ENCODE measurements at places on chromosomes 1 and 21.
A peak's percentile ranks its signal among the peaks of the same experiment; 100 is the strongest.

DNA sequence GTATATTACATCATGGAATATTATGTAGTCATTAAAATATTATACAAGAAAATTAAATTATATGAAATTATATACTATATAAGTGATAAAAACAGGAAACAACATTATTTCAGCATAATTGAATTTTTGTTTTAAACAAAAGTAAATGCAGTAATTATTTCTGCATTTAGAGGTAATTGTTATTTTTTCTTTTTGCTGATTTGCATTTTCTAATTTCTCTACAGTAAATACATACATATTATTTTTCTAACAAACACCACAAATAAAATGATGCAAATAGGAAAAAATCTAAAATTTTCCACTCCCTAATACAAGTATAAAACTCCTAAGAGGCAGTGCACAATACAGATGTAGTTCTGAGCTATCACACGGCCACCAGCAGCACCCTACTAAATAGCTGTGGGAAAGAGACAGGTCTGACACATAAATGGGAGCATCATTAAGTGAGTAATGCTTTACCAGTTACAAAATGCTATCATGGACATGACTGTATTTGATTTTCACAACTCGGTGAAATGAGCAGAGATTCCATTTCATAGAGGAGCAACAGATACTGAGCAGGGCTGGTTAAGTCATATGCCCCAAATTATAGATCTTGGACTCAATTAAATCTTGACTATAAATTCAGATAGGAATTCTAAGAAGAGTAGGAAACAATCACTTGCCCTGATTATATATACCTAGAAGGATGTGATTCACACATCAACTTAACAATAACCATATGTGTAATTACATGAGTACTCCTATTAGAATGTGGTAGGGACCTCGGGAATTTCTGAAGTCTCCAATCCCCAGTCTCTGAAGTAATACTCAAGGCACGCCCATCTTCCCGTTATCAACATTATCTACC is 49.0 kb downstream of the NRIP1 start:
- no peak for DNase-seq

GRCh38 chr1:197144570-197145325 is 1.7 kb downstream of the ASPM start:
- no peak for DNase-seq

DNA sequence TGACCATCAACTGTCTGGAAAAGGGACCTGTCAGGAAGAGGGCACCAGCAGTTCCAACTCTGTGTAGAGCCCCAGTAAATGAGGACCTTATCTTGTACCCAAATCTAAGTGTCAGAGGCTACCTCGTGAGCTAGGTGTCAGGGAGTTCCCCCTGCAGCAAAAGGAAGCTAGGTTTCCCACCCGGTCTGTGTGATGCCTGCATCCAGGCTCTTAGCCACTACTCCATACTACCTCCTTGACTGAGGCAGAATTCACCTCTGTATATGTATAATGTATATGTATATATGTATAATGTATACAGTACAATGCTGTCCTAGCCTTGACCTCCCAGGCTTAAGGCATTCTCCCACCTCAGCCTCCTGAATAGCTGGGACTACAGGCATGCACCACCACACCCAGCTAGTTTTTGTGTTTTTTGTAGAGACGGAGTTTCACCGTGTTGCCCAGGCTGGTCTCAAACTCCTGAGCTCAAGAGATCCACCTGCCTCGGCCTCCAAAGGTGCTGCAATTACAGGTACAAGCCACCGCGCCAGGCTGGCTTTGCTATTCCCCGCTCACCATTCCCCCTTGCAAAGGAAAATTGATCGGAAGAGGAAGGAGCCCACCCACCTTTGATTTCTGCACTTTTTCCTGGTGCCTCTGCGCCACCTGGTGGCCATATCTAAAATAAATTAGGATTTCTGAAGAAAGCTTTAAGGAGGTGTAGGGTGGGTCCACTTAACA is 15.7 kb upstream of the LUZP1 start:
- DNase-seq: peak; percentile 52

GRCh38 chr1:40743860-40744259 is 39.7 kb upstream of the KCNQ4 start:
- DNase-seq: no peak

GRCh38 chr1:65231718-65232330 is 77.5 kb upstream of the DNAJC6 start:
- no peak for DNase-seq

- no peak for DNase-seq
These were observed 848 bp upstream of the PYHIN1 start for GRCh38 chr1:158930504-158930903.

DNA sequence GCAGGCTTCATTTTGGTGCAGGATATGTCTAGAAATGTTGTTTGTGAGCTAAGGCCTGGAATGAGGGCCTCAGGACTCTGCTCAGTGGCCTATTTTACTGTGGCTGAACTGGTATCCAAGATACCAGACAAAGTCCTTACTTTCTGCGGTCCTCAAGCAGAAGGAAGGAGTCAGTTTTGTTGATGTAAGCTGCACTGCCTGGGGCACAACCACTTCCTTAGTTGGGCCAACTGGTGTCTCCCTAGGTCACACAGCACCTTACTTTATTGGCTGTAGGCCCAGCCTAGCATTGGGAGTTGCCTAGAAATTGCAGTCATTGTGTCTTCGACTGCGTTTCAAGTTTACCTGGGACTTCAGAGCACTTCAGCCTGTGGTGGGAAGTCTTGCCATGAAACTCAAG is 1322.7 kb downstream of the AMY1C start:
- no peak for DNase-seq

DNA sequence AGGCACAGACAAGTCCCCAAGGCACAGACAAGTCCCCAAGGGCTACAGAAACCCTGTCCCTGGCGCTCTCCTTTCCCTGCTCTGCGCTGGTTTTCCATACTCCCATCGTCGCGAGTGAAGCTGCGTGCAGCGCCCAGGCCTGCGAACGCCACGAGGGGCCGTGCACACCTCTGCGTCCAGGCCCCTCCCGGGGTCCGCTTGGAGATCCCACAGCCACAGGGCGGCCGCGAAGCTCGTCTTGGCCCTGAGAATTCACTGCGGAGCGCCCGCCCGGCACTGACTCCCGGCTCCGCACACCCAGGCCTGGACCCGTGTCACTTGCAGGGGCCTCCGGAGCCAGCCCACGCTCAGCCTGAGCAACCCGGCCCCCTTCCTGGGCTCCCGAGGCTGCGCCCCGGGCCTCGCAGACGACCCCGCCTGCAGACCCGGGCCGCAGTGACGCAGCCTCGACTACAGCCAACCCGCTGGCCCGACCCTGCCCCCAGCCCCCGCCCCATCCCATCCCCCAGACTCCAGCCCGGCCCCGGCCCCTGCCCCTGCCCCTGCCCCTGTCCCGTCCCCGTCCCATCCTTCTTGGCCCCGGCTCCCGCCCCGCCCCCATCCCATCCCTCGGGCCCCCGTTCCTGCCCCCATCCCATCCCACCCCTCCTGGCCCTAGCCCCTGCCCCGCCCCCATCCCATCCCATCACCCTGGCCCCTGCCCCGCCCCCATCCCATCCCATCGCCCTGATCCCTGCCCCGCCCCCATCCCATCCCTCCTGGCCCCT is 841 bp downstream of the POFUT2 start:
- no peak for DNase-seq
